ENCODE measurements at places on chromosomes 5 and 9. TPM values are rescaled to one million over a fixed set of nuclear protein-coding genes. Genes with fewer than 3 reads are reported as not detected.
A peak's percentile ranks its signal among the peaks of the same experiment; 100 is the strongest.

- DNase-seq = no peak
Measured at GRCh38 chr9:37382161-37382981, 40.1 kb upstream of the GRHPR start.

The TAF11L10 gene
- total RNA-seq = not detected

The NTRK2 gene
- 1.5 TPM for total RNA-seq

DNA sequence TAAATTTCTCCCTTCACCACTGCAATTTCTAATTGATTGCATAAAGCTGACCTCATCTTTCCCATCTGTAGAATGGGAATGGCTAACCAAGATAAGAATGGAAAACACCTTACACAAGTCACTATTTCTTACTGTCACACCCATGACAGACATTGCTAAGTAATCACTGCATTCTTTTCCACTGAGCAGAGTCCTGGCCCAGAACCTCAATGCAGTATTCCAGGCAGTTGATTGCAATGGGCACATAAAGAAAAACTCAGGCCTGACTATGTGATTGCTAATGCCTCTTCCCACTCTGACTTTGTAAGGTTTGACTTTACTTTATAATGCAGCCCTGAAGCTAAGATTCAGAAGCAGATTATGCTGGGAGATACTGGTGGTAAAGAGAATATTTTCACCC, 29.3 kb downstream of the TRIM32 start:
- no peak for DNase-seq

The NEUROG1 gene
- total RNA-seq = 0.04 TPM

GRCh38 chr5:147037515-147038205, 159.1 kb upstream of the PPP2R2B start:
- peak; percentile 37 for DNase-seq

GRCh38 chr5:14572836-14573235, 8.8 kb upstream of the OTULINL start:
- no peak for DNase-seq

DNA sequence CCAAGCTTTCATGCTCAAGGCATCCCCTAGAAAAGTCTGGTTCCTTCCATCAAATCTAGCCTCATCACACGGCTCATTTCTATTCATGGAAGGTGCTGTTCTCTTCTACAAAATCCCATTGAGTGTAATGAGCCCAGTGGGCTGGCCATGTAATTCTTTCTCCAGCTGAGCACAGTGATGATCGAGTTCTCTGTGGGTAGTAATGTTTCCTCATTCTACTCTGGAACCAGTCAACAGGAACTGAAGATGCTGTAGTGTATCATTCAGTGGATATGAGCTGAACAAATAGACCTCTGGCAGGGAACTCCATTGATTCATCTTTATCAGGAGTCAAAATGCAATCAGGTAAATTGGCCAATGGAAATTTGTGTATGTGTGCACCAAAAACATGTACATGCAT, 149.2 kb downstream of the LRRC70 start:
- no peak for DNase-seq

DNA sequence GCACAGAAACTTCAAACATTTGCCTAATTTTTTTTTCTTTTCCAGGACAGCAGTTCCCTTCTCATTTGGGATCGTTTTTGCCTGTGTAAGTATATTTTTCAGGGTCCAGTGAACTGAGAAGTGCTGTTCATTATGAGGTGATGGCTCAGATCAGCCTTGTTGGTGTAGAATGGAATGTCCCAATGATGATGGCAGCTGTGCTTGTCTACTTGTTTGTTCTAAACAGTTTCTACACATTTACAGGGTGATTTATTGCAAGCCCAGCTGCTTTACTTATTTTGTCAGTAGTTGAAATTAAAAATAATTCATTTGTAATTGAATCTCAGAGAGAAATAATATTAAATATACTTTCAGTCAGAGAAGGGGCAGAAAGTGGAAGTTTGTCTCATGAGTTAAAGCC, 337.6 kb upstream of the SEMA6A start:
- DNase-seq = no peak

DNA sequence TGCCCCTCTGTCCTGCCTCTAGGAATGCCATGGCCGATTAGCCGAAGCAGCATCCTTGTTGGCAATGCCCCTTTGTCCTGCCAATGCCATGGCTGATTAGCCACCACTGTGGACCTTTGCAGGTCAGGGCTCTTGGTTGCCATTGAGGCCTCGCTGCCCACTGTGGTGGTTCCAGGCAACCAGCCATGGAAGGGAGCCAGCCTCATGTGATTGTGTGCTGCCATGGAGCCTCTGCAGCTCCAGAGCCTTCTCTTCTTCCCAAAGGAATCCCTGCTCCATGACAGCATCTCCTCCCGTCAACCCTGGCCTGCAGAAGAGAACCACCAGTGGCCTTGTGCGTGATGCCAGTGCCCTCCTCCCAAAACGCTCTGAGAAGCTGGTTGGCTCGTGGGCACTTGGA, 187.0 kb downstream of the CACNA1B start:
- DNase-seq = no peak

DNA sequence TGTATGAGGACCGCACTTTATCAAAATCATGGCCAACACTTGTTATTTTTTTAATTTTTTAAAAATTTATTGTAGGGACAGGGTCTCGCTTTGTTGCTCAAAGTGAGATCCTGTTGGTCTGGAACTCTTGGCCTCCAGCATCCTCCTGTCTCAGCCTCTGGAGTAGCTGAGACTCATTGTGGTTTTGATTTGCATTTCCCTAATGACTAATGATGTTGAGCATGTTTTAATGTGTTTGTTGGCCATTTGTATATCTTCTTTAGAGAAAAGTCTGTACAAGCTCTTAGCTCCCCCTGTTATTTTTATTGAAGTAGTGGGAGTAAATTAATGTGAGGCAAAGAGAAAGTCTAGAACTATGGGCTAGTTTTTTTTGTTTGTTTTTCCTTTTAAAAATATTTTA, 1.6 kb upstream of the RPS6 start:
- DNase-seq = no peak

- DNase-seq = no peak
Measured at GRCh38 chr9:93025736-93026135, 32.8 kb upstream of the SUSD3 start.

GRCh38 chr9:114607671-114608524, 3.2 kb upstream of the TMEM268 start:
- DNase-seq = no peak

The GLRA1 gene
- total RNA-seq = not detected

The NLN gene
- 31.0 TPM for total RNA-seq

GRCh38 chr9:125255781-125256391, 5.7 kb upstream of the GAPVD1 start:
- DNase-seq = no peak

The PCDHGB4 gene
- 6.4 TPM for total RNA-seq

- DNase-seq = no peak
Measured at GRCh38 chr9:91488341-91488740, 64.7 kb upstream of the NFIL3 start.

The HAVCR1 gene
- total RNA-seq = 0.29 TPM

DNA sequence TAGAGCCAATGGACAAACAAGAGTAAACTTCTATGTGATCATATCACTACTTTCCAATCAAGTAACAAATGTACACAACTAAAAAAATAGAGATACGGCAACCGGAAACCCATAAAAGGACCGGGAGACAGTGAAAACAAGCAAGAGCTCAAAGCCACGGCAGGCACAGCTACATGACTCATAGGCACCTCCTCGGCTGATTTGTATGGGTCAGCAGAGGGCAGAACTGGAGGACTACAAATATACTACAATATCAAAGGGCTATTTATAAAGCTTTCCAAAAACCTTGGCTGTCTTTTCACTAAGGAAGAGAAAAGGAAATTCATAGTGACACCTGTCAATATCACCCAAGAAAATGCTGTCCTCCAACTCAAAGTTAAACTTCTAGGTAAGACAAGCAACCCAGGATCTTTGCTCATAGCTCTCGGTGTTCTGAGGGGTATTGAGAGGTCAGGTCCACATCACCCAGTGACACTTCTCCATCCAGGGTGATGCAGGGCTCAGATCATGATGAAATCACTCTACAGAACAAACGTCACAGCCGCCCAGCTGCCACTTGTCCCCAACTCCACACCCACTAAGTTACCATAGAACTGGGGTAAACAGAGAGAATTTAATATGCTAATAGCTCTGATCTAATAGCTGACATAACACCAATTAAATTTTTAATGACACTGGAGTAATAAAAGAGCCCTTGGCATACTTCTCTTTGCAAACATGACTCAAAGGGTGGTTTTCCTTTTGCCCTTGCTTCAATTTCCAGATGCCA, 41.3 kb downstream of the PFDN1 start:
- peak; percentile 77 for DNase-seq

GRCh38 chr5:57858905-57859304, 376.3 kb upstream of the ACTBL2 start:
- DNase-seq = no peak

- no peak for DNase-seq
Measured at GRCh38 chr5:35668794-35669193, 51.1 kb downstream of the SPEF2 start.

The HTR4 gene
- total RNA-seq = not detected

GRCh38 chr5:101159006-101159405, 255.9 kb upstream of the ST8SIA4 start:
- no peak for DNase-seq

GRCh38 chr5:11619339-11620024, 284.8 kb downstream of the CTNND2 start:
- no peak for DNase-seq

GRCh38 chr5:176621661-176622079, 8.7 kb downstream of the SNCB start:
- no peak for DNase-seq

- no peak for DNase-seq
Measured at GRCh38 chr5:73748510-73749400, 122.8 kb downstream of the ARHGEF28 start.

DNA sequence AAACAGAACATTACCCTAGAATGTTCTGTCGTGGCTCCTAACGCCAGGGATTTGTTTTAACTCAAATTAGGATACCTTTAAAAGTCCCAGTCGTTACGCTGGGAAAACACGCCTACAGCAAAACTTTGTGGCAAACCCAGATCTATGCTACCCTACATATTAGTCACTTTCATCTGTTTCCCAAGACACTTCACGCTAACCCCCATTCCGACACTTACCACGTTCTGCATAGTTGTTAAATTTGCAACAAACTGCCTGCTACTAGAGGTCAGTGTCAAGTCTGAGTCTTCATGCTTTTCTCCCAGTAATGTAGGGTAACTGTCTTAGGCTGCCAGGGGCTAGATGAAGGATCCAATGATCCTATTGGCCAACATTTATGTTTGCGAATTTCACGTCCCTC, 140.3 kb downstream of the RASEF start:
- DNase-seq = no peak

- peak; percentile 31 for DNase-seq
Measured at GRCh38 chr5:143094087-143094521, 309.4 kb downstream of the NR3C1 start.

The PCDH12 gene
- not detected for total RNA-seq

GRCh38 chr9:26175264-26175663, 497.0 kb upstream of the TUSC1 start:
- no peak for DNase-seq

- no peak for DNase-seq
Measured at GRCh38 chr9:7103771-7104170, 346.0 kb downstream of the KDM4C start.

The PSD2 gene
- 0.13 TPM for total RNA-seq

- no peak for DNase-seq
Measured at GRCh38 chr5:107636555-107636954, 34.2 kb downstream of the EFNA5 start.

GRCh38 chr5:180162304-180162661, 46.7 kb downstream of the RASGEF1C start:
- DNase-seq = no peak

DNA sequence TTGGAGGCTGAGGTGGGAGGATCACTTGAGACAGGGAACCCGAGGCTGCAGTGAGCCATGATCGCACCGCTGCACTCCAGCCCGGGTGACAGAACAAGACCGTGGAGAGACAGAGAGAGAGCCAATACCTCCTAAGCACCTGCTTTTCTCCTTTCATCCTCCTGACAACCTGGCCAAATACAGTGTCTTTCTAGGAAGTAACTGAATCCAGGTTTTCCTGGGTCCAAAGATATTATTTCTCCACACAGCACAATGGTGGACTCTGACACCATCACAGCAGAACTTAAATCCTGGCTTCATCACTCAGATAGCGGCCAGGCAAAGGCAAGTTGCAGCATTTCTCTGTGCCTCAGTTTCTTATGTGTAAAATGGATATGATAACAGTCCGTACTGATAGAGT, 21.9 kb downstream of the DUSP1 start:
- DNase-seq = no peak

The ADRA1B gene
- 2.9 TPM for total RNA-seq

- no peak for DNase-seq
Measured at GRCh38 chr5:35228310-35228709, 2.0 kb downstream of the PRLR start.

The LRRC8A gene
- 138 TPM for total RNA-seq

- DNase-seq = no peak
Measured at GRCh38 chr5:109922381-109922995, 232.8 kb downstream of the MAN2A1 start.

DNA sequence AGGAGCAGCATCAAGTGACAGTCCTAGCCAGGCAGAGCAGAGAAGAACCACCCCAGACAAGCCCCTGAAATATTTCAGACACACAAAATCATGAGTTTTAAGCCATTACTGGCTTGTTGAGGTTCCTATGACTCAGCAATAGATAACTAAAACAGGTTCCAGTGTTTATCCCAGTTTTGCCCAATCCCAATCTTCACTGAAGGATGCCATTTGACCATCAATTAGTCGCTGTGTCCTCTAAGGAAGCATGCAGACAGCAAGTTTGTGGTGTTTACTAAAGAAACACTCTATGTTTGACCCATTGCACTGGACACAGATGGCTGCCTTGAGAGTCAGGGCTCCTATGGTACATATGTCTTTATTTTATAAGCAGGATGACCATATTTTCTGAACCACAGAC, 186.7 kb downstream of the SYK start:
- no peak for DNase-seq

The SPOCK1 gene
- total RNA-seq = 20.1 TPM

The PCDHGA8 gene
- total RNA-seq = 1.0 TPM

The CCDC192 gene
- total RNA-seq = not detected

The TAF1L gene
- total RNA-seq = not detected

The IZUMO3 gene
- not detected for total RNA-seq

GRCh38 chr5:153573326-153574033, 83.0 kb downstream of the GRIA1 start:
- DNase-seq = no peak

The CDH9 gene
- total RNA-seq = not detected

The RUSC2 gene
- total RNA-seq = 29.6 TPM

GRCh38 chr9:93326056-93326455, 125.4 kb upstream of the FAM120A start:
- no peak for DNase-seq

DNA sequence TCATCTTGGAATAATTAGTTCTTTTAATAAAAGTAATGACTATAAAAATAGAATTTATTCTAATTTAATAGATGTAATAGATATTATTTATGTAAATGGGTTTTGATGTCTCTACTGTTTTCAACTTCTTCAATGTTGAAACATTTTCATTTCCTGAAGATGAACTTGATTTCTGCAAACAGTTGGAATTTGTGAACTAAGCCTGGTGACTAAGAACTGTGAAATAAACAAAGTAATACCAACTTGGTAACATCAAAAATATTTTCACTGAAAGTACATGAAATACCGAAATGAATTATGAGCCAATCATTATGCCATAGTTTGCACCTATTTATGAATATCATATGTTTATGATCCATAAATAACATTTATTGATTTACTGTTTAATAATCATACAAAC, 143.8 kb upstream of the FGF10 start:
- DNase-seq = no peak

- DNase-seq = peak; percentile 82
Measured at GRCh38 chr5:61048534-61048933, 103.5 kb downstream of the NDUFAF2 start.

GRCh38 chr9:926976-927375, 49.5 kb upstream of the DMRT3 start:
- DNase-seq = no peak
